AG08396 (cell line): ENCODE measurements at places on chromosomes 16 and 17.

DNA sequence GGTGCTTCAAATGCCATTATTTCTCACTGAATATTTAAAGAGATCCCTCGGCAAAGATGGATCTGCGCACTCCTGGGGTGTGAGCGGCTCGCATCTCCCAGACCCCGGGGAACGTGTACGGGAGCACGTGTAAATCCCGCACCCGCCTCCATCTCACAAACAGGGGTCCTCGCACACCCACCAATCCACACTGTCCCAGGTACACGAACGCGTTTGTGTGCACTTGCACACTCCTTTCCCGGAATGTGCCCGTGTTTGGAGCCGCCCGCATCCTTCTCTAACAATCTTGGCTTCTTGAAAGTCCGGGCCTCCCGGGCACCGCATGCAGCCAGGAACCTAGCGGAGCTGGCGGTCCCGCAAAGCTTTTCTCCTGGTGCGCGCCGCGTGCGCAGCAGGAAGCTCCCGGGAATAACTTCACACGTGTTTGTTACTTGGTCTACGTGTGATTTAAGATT lies 2.5 kb upstream of the SALL1 start:
- no peak for DNase-seq

DNA sequence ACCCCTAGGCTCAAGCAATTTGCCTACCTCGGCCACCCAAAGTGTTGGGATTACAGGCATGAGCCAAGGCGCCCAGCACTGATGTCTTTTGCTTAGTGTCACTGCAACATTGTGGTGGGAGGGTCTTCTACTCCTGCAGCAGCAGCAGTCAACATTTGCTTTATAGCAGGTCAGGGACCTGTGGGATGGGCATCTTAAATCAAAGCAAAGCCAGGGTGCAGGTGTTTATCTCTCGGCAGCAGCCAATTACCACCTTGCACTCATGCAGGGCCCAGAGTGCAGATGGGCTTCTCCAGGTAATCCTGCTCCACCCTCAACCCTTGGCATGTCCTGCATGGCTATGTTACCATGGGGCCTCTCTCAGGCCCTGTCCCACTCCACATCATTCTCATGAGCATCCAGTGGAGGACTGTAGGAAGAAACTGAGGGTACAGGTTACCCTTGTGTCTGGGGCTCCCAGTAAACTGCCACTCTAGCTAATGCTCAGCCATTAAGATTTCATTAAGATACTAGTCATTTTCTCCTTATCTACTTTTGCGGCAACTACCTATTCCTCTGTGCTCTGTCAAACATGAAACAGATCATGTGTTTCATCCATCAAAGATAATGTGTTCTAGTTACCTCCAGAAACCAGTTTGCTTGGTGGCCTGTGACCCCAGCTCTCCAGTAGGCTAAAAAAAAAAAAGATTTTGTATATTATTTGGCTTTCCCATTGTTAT lies 16.8 kb downstream of the ADGRG5 start:
- no peak for DNase-seq

GRCh38 chr17:1779571-1780131 lies 17.8 kb downstream of the SERPINF1 start:
- peak; percentile 88 for DNase-seq

DNA sequence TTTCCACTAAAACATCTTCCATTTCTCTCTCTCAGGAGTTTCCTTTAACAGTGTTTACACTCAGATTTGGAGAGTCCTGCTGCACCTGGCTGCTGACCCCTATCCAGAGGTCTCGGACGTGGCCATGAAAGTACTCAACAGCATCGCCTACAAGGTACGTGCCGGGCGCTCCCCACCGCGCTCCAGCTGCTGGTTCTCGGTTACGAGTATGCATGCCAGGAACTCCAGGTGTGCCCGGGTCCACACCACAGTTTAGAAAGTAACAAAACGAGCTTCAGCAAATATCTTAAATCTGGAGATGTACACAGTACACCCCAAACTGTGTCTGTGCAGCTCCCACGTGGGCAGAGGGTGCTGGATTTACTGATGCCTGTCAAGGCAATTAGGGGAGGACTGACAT lies 82.9 kb upstream of the CHMP6 start:
- no peak for DNase-seq

DNA sequence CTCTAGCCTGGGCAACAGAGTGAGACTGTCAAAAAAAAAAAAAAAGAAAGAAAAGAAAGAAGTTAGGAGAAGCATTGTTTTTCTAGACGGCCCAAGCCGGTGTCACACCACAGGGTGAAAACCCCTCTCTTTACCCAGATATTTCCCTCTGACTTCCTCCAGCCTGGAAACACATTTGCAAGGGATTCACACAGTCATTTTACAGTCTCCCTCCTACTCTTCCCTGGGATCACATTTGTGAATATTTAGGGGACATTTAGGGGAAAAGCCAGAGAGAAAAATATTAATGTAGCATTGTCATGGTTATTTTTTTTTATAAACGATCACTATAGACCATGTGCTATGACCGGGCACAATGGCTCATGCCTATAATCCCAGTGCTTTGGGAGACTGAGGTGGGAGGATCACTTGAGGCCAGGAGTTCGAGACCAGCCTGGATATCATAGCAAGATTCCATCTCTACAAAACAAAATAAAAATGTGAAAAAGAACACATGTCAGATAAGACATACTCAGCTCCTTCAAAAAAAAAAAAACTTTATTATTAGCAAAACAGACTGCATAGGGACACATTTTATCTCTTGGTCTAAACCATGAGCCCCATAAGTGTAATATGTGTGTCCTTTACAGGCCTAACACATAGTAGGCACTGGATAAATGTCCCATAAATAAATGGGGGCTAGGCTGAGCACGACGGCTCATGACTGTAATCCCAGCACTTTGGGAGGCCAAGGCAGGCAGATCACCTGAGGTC lies 10.9 kb upstream of the SDR42E2 start:
- DNase-seq, result no peak

DNA sequence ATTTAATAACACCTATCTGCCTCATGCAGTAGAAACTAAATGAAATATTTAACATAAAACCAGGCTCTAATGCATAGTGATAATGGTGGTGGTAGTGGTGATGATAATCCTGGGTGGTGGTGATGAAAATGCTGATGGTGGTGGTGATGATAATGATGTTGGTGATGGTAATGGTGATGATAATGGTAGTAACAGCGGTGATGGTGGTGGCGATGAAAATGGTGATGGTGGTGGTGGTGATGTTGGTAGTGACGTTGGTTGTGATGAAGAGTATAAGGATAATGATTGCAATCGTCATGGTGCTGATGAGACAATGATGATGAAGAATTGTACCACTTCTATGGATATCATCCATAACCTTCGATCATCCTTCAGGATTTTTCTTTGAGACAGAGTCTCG lies 173.7 kb upstream of the CDH11 start:
- no peak for DNase-seq

- DNase-seq, result peak; percentile 81
Observed at GRCh38 chr17:48814504-48814903, 2.5 kb downstream of the TTLL6 start.

DNA sequence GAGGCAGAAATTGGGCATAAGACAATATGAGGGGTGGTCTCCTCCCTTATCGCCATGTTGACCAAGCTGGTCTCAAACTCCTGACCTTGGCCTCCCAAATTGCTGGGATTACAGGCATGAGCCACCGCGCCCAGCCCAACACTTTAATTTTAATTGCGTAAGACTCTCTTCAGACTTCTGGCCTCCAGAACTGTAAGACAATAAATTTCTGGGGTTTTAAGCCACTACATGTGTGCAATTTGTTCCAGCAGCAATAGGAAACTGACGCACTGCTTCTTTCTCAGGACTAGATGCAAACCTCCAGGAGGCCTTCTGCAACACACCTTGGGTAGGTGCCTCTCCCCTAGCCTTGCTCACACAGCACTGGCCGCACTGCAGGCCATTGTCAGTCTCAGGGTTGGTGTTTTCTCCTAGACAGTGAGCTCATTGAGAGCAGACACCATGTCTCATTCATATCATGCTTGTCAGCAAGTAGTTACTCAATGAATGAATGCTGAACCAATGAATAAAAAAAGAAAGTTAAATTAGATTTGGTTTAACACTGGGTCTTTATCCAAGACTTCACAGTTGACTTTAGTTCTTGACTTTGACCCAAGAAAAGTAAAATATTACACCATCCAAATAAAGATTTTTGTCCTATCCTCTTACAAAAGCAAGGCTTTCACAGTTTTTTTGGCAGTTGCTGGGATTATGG lies 5.5 kb upstream of the ACSF2 start:
- DNase-seq, result no peak

- peak; percentile 82 for DNase-seq
Observed at GRCh38 chr17:66829386-66829864, 5.5 kb upstream of the CACNG5 start.

DNA sequence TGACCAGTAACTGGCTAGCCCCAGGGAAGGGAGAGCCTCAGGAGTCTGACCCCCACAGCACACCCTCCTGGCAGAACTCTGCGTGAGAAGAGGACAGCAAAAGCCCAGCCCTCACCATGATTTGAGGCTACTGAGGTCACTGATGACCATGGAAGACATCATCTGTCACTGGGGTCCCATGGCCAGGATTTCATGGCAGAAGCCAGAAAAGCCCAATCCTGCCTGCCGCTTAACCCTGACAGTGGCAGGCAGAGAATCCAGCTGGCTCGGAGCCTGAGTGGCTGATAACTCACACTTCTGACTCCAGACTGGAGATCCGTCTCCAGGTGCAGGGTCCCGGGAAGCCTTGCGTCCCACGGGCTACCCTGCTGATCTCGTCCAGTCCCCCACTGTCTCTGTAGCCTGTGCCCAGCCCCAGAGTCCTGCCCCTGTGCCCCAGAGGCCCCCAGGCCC lies 17.5 kb downstream of the GRIN2C start:
- no peak for DNase-seq

DNA sequence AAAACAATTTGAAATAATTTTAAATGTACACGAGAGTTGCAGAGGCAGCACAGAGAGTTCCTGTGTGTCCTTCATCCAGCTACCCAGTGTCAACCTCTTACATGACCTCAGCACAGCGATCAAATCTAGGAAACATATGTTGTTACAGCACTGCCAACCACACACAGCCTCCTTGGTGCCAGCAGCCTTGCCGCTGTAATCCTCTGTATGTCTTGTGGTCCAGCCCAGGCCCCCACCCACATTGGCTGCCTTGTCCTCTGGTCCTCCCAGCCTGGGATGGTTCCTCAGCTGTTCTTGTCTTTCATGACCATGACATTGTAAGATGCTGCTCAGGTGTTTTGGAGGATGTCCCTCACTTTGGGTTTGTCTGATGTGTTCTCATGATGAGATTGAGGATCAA lies 178.0 kb downstream of the RPTOR start:
- no peak for DNase-seq

DNA sequence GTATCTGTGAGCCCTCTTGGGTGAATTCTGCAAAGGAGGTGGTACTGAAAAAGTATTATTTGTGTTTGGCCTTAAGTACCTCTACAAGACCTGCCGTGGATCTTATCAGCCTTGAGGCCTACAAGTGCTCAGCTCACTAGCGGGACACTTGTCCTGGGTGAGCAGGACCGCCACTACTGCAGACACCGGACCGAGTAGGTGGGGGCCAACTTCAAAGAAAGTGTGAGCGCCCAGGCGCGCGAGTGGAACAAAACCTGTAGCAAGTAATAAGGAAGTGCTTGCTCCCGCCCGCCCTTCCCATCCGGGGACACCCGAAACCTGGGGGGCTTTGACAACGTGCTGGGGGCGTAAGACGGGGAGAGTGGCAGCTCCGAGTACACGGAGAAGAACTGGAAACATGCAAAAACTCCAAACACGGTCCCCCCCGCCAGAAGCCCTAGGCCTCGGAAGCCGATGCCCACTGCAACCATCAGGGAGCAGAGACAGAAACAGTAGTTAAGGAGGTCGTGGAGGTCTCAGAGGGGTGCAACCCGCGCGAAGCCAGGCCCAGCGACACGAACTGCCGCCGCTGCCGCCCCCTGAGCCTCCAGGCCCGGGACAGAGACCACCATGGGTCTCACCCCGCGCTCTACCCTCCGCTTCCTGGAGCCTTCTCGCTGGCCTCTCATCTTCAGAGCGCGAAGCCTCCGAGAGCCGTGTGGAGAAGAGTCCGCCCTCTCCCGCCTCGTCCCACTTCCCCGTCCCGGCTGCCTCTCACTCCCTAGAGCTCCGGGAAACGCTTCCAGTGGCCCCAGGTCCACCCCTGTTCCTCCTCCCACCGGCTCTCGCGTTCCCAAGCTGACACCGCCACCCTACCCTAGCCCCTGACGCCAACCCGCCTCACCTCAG lies 537 bp downstream of the CNOT1 start:
- peak; percentile 35 for DNase-seq

GRCh38 chr16:1788095-1788707 lies 5.3 kb downstream of the IGFALS start:
- no peak for DNase-seq

GRCh38 chr17:82985428-82985805 lies 94.0 kb upstream of the METRNL start:
- DNase-seq, result no peak
